Cortex of kidney (tissue), 1 donor: ENCODE measurements at places on chromosomes 4 and X.

DNA sequence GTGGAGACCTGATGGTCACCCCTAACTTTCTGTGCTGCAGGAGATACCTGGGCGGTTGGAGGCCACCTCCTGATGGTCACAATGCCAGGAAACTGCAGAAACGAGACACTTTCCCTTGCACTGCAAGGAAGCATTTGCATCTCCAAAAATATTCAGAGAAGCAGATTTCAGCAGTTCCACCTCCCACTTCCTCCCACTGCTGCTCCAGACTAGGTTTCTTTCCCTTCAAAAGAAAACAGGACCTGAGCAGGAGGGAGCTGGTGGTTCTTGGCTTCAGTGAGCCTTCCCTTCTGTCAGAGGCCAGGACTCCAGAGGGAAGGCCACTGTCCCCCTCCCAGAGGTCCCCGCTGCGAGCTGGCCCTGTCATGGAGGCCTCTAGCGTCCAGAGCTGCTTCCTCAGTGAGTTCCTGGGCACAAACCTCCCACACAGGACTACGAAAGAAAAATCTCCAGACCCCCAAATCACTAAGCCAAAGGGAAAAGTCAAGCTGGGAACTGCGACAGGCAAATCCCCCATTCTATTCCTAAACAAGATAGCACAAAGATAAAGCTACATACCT lies 35.9 kb downstream of the GPM6B start:
- DNase-seq, result no peak

GRCh38 chr4:183468210-183469095 lies 24.0 kb downstream of the CDKN2AIP start:
- DNase-seq, result no peak

- DNase-seq, result no peak
These were observed 1642.3 kb downstream of the C4orf33 start for GRCh38 chr4:130738233-130738632.

- no peak for DNase-seq
These were observed 128.8 kb downstream of the RAB28 start for GRCh38 chr4:13355111-13355880.
